ENCODE measurements at places on chromosomes 7 and 10.

DNA sequence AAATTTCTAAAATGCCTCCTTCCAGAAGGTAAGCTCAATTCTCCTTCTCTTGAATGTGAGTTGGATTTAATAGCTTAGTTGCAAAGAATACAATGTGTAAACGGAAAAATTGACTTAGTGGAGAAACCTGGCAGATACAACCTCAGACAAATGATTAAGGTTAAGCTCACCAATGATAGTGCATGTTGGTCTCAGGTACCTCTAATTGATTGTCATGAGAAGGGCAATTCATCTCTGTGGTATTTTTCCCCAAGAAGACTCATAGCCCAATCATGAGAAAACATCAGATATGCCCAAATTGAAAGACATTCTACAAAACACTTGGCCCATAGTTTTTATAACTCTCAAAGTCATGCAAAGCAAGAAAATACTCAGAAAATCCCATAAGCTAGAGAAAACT is 36.2 kb upstream of the TMEM106B start:
- no peak for DNase-seq

- DNase-seq = no peak
Measured at GRCh38 chr7:8255680-8256655, 6.0 kb downstream of the ICA1 start.

- no peak for DNase-seq
Measured at GRCh38 chr7:135242096-135242684, 8.6 kb downstream of the STRA8 start.

- no peak for DNase-seq
Measured at GRCh38 chr7:33996899-33997298, 91.6 kb downstream of the BMPER start.

DNA sequence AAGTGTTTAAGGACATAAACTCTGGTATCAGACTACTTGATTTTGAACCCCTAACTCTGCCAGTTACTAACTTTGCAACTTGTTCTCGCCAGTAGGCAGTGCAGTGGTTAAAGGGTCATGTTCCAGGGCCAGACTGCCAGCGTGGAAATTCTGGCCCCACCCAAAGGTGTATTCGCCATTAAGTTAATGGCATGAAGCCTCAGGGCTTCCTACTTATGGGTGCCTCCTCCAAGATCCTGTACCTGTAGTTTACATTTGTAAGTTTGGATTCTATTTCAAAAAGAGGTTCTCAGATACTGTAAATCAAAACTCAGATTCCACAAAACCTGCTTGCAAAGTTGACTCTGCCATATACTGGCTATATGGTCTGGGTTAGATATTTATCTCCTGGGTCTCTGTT is 2.8 kb upstream of the PIP start:
- no peak for DNase-seq

DNA sequence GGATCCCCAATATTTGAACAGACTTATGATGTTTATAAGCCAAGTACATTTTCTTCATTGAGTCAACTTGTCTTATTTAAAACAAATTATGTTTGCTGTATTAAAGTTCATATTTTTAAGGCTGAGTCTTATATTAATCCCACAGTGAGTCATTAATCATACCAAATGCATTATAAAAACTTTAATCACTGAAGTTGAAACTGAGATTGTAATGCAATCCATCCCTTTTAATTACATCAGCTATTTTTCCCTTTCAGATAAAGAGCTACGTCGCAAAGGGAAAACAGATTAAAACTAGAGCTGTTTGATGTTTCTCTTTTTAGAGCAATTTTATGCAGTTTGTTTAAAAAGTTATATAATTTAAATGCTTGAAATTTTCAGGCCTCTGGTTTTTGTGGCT is 183.0 kb downstream of the ARID5B start:
- no peak for DNase-seq

GRCh38 chr10:98006266-98006665 is 24.2 kb downstream of the CRTAC1 start:
- DNase-seq = no peak

DNA sequence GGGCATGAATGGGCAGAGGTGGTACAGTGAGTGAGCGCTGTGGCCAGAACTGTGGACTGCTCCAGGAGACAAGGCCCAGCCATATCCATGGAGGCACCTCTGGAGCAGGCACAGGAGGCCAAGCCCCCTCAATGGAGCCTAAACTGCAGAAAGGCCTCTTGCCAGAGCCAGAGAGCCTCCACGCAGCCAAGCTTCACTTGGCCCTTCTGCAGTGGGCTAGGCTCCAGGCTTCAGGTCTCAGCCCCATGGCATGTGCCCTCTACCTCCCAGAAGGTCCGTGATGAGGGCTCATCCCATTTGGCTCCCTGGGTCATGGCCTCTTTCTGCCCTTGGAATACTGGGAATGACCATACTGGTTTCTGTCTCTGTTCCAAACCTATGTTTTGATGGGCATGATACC is 8.9 kb downstream of the PDE1C start:
- DNase-seq = no peak

- no peak for DNase-seq
Measured at GRCh38 chr10:8454357-8454756, 399.9 kb downstream of the GATA3 start.

DNA sequence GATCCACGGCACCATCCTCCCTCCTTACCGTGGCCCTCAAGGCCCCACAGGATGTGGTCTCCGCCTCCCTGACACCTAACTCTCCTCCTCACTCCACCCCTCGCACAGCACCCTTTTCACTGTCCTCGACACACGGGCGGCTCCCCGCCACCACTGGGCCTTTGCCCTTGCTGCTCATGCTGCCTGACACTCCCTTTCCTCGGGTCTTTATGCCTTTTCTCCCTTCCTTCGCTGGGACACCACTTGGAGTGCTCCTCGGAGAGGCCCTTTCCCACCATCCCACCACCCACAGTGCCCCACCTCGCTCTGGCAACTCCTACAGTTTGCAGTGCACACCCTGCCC is 7.9 kb upstream of the INMT start:
- DNase-seq = no peak

DNA sequence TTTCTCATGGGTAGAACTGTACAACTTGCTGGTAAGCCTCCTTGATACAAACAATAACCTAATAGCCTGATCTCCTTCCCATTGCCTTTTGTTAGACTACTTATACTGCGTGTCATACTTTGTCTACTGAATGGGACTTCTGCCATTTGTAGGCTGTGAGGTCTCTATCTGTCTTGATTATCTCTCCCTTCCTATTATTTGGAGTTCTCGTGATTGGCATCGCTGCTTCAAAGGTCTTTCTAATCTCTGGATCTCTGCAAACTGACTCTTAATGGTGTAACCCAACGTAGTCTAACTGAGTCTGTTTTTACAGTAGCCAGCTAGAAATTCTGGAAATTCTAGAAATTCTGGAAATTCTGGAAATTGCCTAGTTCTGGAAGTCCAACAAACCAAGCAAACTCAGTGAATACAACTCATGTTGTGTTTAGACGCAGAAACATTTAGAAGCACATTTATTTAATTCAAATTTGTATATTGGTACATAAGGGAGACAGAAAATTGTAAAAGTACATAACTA is 29.8 kb downstream of the PHYHIPL start:
- DNase-seq = no peak

- DNase-seq = no peak
Measured at GRCh38 chr7:157299613-157300368, 37.0 kb upstream of the DNAJB6 start.

GRCh38 chr7:108293149-108293612 is 163.0 kb upstream of the LAMB4 start:
- no peak for DNase-seq

- DNase-seq = no peak
Measured at GRCh38 chr10:104707602-104708459, 66.7 kb downstream of the SORCS3 start.

DNA sequence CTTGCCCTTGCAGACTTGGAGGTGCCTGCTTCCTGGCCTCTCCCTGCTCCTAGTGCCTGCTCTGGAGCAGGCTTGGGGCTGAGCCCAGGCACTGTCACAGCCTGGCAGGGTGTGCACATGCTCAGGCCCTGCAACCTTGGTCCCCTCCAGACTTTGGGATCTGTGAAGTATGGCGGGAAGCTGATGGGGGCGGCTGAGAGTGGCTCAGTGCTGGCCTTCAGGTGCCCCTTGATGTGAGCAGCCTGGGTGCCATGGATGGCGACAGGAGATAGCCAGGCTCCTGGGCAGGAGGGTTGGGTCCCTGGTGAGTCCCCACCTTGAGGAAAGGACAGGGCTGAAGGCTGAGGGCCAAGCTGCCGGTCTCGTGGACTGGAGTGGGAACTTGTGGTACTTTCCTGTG is 700.4 kb upstream of the KCND2 start:
- no peak for DNase-seq

GRCh38 chr10:59350558-59350957 is 11.8 kb downstream of the FAM13C start:
- no peak for DNase-seq

- no peak for DNase-seq
Measured at GRCh38 chr10:71406878-71407277, 10.2 kb downstream of the CDH23 start.

- no peak for DNase-seq
Measured at GRCh38 chr7:24574950-24575349, 1.7 kb downstream of the PALS2 start.

GRCh38 chr10:54159924-54160323 is 641.1 kb downstream of the PCDH15 start:
- DNase-seq = no peak

DNA sequence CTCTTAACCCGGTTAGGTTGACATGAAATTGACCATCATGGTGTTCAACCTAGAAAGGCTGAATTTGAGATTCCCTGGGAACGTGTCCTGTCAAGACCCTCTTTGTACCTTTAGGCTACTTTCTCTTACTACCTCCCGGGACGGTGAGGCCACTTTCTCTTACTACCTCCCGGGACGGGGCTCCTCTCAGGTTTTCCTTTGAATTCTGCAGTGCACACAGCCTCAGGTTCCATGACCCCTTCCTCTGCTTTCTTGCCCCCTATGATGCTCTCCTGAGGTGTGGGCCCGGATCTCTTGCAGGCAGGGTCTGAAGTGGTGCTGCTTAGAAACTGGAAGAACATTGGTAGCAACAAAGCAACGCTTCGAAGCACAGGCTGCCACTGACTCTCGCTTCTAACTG is 155.3 kb downstream of the CAMK1D start:
- no peak for DNase-seq

- DNase-seq = peak; percentile 81
Measured at GRCh38 chr7:2405601-2406345, 2.4 kb downstream of the CHST12 start.

GRCh38 chr10:93058139-93058538 is 2.5 kb upstream of the CYP26C1 start:
- DNase-seq = no peak

- no peak for DNase-seq
Measured at GRCh38 chr7:33873518-33873917, 31.8 kb upstream of the BMPER start.

- DNase-seq = no peak
Measured at GRCh38 chr10:99590799-99591198, 29.4 kb downstream of the SLC25A28 start.

DNA sequence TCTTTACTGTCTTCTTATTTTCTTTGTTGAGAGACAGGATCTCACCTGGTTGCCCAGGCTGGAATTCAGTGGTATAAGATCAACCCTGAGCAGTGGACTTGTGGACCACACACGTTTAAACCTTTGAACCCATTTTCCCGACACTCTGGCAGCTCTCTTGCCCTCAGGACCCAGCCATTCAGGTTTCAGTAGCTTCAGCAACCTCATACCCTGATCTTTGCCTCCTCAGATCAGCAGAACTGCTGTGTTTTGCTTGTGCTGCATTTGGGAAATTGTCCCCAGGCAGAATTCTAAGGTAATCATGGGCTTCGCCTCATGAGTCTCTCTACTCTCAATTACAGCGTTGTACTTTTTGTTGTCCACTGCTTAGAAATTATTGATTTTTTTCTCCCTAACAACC is 317.6 kb upstream of the KIAA1217 start:
- no peak for DNase-seq

- DNase-seq = no peak
Measured at GRCh38 chr7:24670782-24671181, 86.5 kb downstream of the GSDME start.

DNA sequence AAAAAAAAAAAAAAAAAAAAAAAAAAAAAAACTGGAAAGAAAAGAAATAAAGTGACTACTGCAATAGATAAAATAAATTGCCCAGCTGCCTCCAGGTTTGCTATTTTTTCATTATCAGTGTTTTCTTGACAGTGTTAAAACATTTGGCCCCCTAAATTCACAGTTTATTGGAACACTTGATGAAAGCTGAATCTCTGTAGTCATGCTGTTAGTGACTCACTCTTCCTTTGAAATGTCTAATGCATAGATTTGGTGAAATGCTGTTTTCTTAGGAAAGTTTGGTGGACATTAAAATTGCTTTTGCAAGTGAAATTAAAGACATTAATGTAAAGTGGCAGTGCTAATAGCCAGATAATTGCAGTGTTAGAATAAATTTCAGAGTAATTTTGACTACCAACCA is 785.2 kb downstream of the NRG3 start:
- DNase-seq = no peak

DNA sequence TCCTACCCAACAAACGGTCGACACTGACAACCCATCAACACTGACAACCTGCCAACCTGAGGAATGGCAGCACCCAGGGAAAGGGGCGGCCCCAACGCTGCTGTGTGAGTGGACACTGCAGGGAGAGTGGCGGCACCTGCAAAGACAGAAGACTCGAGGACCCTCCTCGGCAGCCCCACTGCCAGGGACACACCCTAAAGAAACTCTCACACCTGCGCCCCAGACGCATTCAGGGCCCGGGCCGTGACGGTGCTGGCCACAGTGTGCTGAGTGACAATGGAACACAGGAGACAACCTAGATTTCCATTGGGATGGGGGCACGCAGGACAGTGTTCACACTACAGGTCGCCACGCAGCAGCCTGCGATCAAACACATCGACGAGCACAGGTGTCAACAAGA is 3.6 kb downstream of the CAMK2B start:
- no peak for DNase-seq

DNA sequence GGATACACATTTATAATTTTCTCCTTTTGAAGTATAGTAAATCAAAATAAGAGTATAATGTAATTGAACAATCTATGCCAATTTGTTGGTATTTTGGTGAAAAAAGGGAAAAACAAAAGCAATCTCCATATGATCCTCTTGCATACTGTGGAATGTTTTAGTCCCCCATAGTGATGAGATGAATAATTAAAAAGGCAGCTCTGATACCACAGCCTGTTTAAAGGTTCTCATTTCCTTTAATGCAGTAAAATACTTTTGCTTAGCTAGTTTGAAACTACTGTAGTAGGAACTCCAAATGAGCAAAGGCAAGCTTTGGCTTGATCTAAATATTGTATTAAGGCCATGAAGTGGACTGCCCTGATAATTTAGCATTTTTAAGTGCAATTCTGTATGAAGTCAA is 77.6 kb downstream of the VTI1A start:
- no peak for DNase-seq

Measured in activated naive CD4-positive, alpha-beta T cell treated with anti-CD3 and anti-CD28 coated beads for 36 hours (primary cell).